ENCODE measurements at places on chromosomes 3 and 15. TPM values are rescaled to one million over a fixed set of nuclear protein-coding genes. Genes with fewer than 3 reads are reported as not detected.

GRCh38 chr15:92753591-92753990 lies 98.0 kb upstream of the FAM174B start:
- H3K27ac ChIP-seq: no peak overlapping the region
- H3K27me3 ChIP-seq: no peaks in the 10 kb centered on the region
- H3K36me3 ChIP-seq: no peaks in the 10 kb centered on the region
- no peaks in the 10 kb centered on the region for H3K4me1 ChIP-seq

- H3K4me1 ChIP-seq: no peaks in the 10 kb centered on the region
- no peak overlapping the region for H3K4me3 ChIP-seq
- peaks cover 5% of the 10 kb centered on the region for H3K27me3 ChIP-seq
These were observed 118.5 kb downstream of the TLE3 start for GRCh38 chr15:69979262-69979661.

DNA sequence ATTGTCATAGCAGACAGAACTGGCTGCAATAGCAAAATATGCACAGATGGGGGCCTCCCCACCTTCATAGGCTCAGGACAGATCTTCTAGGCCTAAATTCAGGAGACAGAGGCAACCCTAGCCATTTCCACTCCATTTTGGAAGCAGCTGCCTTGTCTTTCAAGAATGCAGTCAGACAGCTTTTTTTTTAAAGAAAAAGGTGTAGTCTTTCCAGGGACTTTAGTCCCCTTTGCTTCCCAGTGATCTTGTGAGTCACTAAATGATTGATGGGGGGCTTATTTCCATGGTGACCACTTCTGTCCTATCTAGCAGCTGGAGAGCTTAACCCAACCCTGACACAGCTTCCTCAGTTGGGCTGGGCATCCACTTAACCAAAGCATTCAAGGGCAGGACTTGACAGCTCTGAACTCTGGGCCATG lies 165.9 kb downstream of the TPRG1 start:
- H3K4me1 ChIP-seq: peaks cover 2% of the 10 kb centered on the region
- DNase-seq: no peak
- no peaks in the 10 kb centered on the region for H3K27me3 ChIP-seq

DNA sequence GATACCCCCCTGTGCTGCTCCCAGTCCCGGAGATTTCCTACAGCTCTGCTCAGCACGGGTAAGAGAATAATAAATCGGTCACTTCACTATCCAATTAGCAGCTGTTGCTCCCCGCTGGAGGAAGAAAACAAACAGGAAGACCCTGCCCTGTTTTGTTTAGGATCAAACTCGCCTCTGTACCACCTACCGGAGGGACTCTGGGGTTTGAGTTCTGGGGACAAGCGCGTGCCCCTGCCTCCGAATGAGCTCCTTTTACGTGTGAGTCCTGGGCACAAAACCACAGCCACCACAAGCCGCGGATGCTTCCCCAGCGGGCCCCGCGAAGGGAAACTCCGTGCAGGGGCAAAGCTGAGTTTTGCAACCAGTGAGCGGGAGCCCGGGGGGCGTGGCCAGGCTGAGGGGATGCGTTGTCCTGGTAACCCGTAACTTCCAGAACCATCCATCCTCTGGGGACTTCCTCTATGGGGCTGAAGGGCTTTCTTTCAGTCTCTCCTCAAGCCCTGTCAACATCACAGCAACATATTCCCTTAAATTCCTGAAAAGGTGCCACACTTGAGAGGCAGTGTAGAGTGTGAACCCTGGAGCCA lies 315.7 kb upstream of the PROK2 start:
- H3K36me3 ChIP-seq: no peaks in the 10 kb centered on the region
- H3K27me3 ChIP-seq: peaks cover 12% of the 10 kb centered on the region
- H3K27ac ChIP-seq: peak overlapping the region; percentile 26
- peak; percentile 53 for DNase-seq

DNA sequence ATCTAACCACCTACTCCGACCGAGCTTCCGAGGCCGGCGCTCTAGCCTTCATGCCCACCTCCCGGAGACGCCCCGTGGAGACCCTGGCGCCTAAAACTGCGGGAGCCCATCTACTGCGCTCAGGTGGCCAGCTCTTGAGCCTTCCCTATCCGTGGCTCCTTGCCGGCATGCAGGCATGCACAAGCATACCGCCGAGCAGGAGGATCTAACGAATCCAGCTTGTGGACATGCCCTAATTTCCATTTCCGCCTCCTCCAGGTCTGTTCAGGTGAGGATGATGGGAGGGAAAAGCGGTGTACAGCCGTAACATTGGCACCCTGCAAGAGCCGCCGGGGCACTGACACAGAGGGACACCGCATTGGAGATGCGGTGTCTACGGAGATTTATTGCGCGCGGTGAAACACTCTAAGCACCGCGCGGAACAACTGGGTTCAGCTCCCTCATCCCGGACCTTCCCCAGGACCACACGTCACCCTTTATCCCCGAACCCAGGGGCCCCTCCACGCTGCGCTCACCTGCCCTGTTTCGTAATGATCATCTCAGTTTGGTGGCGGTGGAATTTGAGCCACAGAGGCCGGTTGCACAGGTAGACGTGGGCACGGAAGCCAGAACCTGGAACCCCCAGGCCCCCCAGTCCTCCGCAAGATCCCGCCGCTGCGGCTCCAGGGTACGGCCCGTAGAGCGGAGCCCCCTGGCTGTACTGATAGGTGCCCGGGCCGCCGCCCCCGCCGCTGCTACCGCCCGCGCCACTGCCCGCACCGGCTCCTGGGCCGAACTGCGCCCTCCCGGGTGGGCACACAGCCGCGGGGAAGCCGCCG lies 1.0 kb downstream of the EOMES start:
- no peak overlapping the region for H3K27ac ChIP-seq

DNA sequence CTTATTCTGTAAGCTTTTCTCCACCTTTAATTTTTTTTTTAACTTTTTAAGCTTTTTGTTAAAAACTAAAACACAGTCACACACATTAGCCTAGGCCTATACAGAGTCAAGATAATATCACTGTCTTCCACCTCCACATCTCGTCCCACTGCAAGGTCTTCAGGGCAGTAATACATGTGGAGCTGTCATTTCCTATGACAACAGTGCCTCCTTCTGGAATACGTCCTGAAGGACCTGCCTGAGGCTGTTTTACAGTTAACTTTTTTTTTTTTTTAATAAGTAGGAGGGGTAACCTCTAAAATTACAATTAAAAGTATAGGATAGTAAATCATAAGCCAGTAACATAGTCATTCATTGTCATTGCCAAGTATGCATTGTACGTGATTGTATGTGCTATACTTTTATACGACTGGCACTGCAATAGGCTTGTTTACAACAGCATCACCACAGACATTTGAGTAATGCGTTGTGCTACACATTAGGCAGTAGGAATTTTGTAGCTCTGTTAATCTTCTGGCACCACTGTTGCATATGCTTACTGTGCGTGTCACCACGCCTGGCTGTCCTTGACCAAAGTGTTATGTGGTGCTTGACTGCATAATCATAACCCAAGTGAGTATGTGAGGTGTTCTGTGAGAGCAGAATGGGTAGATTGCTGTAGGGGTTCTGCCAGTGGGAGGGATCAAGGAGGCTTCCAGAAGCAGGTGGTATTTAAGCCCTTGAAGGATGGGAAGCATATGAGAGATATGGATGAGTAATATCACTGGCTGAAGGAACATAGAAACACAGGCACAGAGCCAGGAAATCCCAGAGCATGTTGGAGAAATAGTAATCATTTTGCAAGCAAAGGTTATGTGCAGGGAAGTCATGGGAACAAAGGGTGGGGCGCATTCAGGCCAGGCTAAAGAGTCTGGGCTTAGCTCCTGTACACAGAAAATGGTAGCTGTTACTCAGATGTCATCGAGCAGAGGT lies 18.3 kb downstream of the FBXO22 start:
- H3K4me1 ChIP-seq: no peaks in the 10 kb centered on the region
- H3K36me3 ChIP-seq: peaks cover 18% of the 10 kb centered on the region
- H3K4me3 ChIP-seq: no peak overlapping the region
- no peak for DNase-seq
- H3K27me3 ChIP-seq: no peaks in the 10 kb centered on the region
- no peak overlapping the region for H3K27ac ChIP-seq

DNA sequence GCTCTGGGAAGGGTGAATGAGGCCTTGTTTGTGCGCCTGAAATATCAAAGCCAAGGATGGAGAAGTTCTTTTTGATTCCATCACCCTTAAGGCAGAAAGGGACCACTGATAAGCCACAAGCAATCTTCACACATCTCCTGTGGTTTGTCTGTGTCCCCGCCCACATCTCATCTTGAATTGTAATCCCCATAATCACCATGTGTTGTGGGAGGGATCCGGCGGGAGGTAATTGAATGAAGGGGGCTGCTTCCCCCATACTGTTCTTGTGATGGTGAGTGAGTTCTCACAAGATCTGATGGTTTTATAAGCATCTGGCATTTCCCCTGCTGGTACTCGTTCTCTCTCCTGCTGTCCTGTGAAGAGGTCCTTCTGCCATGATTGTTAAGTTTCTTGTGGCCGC lies 329.6 kb upstream of the RGMA start:
- DNase-seq: no peak
- no peaks in the 10 kb centered on the region for H3K27me3 ChIP-seq
- no peaks in the 10 kb centered on the region for H3K36me3 ChIP-seq
- H3K4me3 ChIP-seq: no peak overlapping the region

DNA sequence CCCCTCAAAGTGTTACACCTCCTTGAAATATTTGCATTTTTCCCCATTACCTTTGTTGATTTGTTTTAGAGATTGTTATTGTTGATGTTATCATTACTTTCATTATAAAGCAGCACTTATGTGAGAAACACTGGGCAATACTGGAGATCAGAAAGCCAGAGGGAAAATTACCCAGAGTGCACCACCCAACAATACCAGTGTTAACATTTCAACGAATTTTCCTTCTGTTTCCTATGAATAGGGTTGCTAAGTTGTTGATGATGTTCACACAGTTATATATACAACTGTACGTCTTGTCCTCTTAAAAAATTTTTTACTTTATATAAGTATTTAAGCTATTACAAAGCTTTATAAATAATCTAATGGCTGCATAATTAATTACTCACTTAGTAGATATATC lies 173.6 kb upstream of the UMPS start:
- no peak for DNase-seq
- peaks cover 10% of the 10 kb centered on the region for H3K4me1 ChIP-seq

DNA sequence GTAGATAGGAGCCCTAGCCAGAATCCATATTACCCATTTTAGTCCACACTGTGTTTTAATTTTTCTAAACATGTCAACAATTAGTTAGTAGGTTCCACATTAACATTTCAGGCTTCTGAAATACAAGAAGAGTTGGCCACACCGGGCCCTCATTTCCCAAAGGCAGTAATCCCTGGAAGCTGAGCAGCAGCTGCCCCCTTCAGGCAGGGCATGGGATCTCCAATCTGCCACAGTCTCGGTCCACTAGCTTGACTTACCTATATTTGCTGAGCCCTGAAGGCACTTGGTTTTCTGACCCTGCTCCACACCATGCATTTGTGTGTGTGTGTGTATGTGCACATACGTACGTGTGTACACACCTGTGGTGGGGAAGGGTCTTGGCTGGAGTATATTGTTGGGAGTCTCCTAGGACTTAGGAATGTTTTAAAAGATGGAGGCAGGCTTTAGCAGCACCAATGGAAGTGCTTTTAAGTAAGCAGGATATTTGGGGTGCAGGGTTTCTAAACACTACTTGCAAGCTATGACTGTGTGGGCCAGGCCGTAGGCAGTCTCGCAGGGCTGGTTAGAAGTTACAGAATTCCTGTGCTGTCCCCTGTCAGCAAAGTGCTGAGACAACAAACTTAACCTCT lies 71.2 kb upstream of the SOX14 start:
- no peak overlapping the region for H3K4me3 ChIP-seq
- no peaks in the 10 kb centered on the region for H3K27me3 ChIP-seq
- DNase-seq: no peak
- H3K27ac ChIP-seq: no peak overlapping the region
- no peaks in the 10 kb centered on the region for H3K4me1 ChIP-seq

- H3K4me3 ChIP-seq: no peak overlapping the region
- no peaks in the 10 kb centered on the region for H3K27me3 ChIP-seq
- peaks cover 3% of the 10 kb centered on the region for H3K4me1 ChIP-seq
- H3K27ac ChIP-seq: peak overlapping the region; percentile 51
These were observed 61.6 kb downstream of the IGSF11 start for GRCh38 chr3:118973050-118973449.

GRCh38 chr3:131735544-131735943 lies 232.8 kb upstream of the MRPL3 start:
- peaks cover 3% of the 10 kb centered on the region for H3K4me1 ChIP-seq
- no peaks in the 10 kb centered on the region for H3K27me3 ChIP-seq
- no peaks in the 10 kb centered on the region for H3K36me3 ChIP-seq
- DNase-seq: no peak
- H3K4me3 ChIP-seq: no peak overlapping the region
- H3K27ac ChIP-seq: no peak overlapping the region

GRCh38 chr3:13012221-13012691 lies 61.0 kb downstream of the IQSEC1 start:
- DNase-seq: no peak
- no peak overlapping the region for H3K27ac ChIP-seq
- peaks cover 13% of the 10 kb centered on the region for H3K36me3 ChIP-seq
- no peak overlapping the region for H3K4me3 ChIP-seq
- H3K27me3 ChIP-seq: no peaks in the 10 kb centered on the region
- H3K4me1 ChIP-seq: peaks cover 62% of the 10 kb centered on the region

- H3K27me3 ChIP-seq: no peaks in the 10 kb centered on the region
- no peak overlapping the region for H3K27ac ChIP-seq
- H3K36me3 ChIP-seq: no peaks in the 10 kb centered on the region
- no peak overlapping the region for H3K4me3 ChIP-seq
- no peak for DNase-seq
These were observed 91.2 kb upstream of the NAALADL2 start for GRCh38 chr3:174767853-174768382.

DNA sequence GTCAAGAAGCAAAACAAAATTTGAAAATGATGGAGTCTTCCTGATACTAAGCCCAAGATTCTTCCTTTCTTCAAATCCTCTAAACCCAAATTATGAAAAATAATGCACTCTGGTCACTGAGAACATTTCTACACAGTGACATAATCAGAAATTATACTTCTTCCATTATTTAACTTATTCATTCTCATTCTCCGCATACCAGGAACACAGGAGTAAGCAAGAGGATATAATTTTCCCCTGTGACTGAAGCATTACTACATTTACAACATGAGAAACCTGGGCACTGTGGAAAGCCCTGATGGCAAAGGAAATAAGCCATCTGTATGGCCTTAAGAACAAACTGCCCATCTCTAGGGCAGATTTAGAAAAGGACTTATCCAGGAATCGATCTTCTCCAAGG lies 47.0 kb downstream of the EXD1 start:
- H3K4me3 ChIP-seq: no peak overlapping the region
- H3K4me1 ChIP-seq: no peaks in the 10 kb centered on the region
- H3K27me3 ChIP-seq: no peaks in the 10 kb centered on the region
- H3K36me3 ChIP-seq: no peaks in the 10 kb centered on the region
- DNase-seq: no peak
- H3K27ac ChIP-seq: no peak overlapping the region

DNA sequence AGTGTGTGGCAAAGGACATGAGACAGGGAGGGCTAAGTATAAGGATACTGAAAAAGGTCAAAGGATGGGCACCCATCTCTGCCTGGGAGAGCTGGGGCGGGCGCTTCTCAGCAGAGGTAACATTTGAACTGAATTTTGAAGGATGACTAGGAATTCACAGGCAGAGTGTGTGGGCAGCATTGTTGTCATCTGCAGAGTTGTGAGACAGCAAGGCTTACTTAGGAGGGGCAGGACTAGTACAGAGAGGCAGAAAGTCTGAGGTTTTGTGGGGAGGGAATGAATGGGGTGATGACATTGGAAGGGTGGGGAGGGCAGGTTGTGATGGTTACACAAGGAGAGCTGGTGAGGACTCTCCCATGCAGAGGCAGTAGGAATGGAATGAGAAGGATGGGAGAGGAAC lies 84.1 kb upstream of the PRR23C start:
- H3K27ac ChIP-seq: no peak overlapping the region
- no peaks in the 10 kb centered on the region for H3K36me3 ChIP-seq
- no peaks in the 10 kb centered on the region for H3K4me1 ChIP-seq
- no peaks in the 10 kb centered on the region for H3K27me3 ChIP-seq

TXNRD3 gene
- polyA plus RNA-seq: 7.6 TPM

RHOV gene
- polyA plus RNA-seq: 9.3 TPM

CEMIP gene
- 11.6 TPM for polyA plus RNA-seq

MUC20 gene
- polyA plus RNA-seq: 12.9 TPM

RTP1 gene
- polyA plus RNA-seq: 1.1 TPM

GPR149 gene
- polyA plus RNA-seq: 2.2 TPM

TMOD3 gene
- polyA plus RNA-seq: 26.8 TPM

All from spinal cord (tissue), 10 donors.